ENCODE measurements at places on chromosomes 7 and 10. TPM values are rescaled to one million over a fixed set of nuclear protein-coding genes. Genes with fewer than 3 reads are reported as not detected.

DNA sequence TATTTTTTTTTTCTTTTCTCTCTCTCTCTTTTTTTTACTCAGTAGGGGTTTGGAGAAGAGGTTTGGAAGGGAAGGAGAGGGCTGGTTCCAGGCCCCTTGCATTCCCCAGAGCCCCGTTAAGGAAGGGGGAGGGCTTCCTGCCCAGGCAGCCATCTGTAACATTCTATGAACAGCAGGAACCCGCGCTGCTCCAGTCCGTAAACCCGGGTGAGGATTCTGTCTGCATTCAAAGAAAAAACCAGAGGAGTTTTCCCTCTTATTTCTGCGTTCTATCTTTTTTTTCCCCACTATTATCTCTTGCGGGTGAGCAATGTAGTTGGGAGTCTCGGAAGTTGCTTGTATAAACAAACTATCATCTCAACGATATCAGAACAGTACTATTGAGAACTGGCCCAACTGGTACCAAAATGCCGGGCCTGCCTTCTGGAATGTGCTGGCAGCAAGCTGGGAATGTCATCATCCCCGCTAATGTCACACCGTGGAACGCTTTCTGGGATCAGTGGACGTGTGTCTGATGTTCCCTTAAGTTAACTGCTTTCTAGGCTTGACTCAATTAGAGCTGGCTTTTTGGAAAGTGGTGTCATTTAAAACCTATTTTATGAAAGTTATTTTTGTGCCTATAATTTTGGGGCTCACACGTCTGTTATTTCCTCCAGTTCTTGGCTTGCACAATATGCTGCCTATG is 153.1 kb upstream of the MEOX2 start:
- peak; percentile 46 for DNase-seq

DNA sequence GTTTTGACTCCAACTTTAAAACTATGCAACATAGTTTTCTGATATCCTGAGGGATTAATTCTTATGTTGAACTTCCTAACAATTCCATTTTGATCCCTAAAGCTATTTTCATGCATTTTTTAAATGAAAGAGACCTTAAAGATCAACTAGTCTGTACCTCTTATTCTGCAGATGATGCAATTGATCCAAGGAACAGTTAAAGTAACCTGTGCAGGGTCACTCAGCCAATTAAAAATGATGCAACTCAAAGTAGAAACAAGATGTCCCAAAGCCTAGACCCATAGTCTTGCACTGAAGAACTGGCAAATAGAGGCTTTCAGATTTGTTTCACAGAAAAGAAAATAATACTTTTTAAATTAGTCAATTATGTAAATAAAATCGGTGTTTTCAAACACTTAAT is 86.3 kb downstream of the IMMP2L start:
- no peak for DNase-seq

Gene RPEL1
- total RNA-seq = not detected

- DNase-seq = no peak
These were observed 220.5 kb upstream of the MBL2 start for GRCh38 chr10:52993109-52993508.

DNA sequence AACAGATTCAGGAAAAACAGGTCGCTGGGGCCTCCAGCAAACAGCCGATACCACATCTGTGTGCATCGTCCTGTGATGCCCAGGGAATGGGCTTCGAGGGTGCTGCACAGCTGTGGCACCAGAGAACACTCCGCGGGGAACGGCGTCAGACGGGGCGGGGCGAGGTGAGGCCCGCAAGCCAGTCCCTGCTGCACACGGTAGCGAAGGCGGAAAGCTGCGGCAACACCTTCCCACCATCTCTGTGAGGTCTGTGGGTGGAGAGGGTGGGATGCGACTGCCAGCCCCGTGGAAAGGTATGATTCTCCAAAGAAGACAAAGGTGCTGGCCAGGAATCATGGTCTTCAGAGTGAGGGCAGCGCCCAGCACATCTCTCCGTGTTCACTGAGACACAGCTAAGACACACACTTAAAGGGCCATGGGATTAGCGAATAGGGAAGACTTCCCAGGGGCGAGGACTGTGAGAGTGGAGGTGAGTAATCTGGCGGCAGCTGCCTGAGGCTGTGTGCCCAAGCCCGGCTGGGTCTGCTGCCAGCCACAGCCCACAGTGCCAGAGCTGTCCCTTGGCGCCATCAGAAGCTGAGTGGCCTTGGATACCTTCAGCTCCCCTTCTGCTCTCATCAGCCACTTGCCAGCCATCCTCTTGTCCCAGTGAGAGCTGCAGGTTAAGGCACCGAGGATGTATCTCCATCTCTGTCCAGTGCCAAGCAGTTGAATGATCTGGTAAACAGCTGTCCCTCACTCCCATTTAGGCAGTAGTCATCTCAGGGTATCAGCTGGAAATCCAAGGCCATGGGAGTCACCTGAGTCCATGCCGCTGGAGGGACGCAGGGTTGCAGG is 17.6 kb downstream of the PRKAG2 start:
- no peak for DNase-seq

- DNase-seq = no peak
These were observed 198.4 kb downstream of the TPST1 start for GRCh38 chr7:66403564-66403963.

Gene CLRN3
- total RNA-seq = not detected

DNA sequence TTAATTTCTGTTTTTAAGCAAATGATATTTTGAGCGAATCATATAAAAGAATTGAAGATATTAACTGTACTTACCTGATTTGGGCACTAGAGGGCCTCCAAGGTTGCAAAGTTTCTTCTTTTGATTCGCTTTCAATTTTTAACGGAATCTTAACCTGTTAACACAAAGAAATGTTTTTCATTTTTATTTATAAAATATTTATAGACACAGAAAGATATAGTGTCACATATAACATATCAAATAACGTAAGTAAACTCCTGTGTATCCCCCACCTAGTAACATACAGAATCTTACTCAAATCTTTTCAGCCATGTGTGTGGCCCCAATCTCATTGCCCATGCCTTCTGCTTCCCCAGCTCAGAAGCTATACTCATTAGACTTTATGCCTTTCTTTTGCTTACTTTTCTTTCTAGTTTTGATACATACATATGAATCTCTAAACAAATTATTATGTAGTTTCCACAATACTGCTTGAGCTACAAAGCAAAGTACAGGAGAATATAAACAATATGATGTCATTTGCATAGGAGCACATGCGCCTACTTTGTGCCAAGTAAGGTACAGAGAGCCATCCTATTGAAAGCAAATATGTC is 49.5 kb upstream of the ZPBP start:
- peak; percentile 55 for DNase-seq

DNA sequence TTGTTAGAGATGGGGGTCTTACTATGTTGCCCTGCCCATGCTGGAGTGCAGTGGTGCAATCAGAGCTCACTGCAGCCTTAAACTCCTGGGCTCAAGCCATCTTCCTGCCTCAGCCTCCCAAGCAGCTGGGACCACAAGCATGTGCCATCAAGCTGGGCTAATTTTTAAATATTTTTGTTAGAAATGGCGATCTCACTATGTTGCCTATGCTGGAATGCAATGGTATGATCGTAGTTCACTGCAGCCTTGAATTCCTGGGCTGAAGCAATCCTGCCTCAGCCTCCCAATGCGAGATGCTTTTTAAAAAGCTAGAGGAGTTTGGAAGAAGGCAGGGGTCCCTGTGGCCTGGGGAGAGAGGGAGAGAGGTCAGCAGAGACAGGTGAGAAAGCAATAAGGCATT is 600.1 kb upstream of the AUTS2 start:
- DNase-seq = no peak

- no peak for DNase-seq
These were observed 49.7 kb downstream of the MICALL2 start for GRCh38 chr7:1409555-1409954.

Gene MYH16
- not detected for total RNA-seq

DNA sequence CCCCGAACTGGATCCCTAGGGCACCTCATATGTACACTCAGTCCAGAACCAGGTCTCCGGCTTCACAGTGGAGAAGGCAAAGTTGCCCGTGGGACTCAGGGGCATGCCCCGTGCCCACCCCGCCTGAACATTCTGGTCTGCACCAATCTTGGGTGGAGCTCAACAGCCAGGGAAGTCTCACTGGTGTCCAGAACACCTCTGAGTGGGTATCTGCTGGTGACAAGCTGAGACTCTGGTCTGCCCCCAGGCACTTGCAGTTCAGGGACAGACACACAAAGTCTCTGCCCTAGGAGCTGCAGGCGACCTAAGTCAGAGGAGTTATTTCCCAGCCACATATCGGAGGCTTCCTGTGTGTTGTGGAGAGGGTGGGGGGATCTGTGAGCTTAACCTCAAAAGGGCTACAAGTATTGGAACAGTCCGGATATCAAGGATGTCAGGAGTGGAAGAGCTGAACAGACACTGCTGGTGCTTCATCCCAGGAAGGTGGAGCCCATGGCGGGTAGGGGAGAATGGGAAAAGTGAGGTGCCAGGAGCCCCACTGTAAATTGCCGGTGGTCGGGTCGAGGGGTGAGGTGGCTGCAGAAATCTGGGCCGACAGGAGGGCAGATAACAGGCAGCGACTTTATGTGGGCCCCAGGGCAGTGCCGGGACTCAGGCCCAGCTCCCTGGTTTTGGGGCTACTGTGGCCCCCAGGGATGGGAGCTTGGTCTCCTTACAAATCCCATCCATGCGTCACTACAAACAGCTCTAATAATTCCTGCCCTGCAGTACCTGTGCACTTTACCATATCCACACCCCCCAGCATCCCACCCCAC is 8.6 kb upstream of the TLX1 start:
- no peak for DNase-seq

DNA sequence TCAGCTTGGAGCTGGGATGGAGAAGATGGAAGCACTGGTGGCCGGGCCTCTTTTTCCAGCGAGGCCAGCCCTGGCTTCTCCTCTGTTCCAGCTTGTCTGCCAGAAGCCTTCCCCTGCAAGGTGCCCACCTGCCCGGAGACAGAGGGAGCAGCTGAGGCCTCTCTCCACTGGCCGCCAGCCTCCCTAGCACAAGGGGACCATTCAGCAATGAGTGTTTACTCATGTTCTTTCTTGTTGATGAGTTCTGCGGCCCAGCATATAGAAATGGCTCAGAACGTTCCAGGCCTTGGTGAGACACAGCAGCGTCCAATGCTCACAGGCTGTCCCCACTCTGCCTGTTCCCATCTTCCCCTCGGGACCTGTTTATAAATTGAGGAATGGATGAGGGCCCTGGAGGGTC is 47.3 kb downstream of the CHST3 start:
- no peak for DNase-seq

- peak; percentile 64 for DNase-seq
These were observed 434.3 kb downstream of the MDFIC start for GRCh38 chr7:115356139-115356746.

GRCh38 chr10:104349623-104350126 is 4.0 kb upstream of the CFAP58 start:
- DNase-seq = peak; percentile 71

Gene NUTM2E
- not detected for total RNA-seq

Gene CALML5
- not detected for total RNA-seq

- no peak for DNase-seq
These were observed 29.0 kb downstream of the UPP1 start for GRCh38 chr7:48118041-48118440.

DNA sequence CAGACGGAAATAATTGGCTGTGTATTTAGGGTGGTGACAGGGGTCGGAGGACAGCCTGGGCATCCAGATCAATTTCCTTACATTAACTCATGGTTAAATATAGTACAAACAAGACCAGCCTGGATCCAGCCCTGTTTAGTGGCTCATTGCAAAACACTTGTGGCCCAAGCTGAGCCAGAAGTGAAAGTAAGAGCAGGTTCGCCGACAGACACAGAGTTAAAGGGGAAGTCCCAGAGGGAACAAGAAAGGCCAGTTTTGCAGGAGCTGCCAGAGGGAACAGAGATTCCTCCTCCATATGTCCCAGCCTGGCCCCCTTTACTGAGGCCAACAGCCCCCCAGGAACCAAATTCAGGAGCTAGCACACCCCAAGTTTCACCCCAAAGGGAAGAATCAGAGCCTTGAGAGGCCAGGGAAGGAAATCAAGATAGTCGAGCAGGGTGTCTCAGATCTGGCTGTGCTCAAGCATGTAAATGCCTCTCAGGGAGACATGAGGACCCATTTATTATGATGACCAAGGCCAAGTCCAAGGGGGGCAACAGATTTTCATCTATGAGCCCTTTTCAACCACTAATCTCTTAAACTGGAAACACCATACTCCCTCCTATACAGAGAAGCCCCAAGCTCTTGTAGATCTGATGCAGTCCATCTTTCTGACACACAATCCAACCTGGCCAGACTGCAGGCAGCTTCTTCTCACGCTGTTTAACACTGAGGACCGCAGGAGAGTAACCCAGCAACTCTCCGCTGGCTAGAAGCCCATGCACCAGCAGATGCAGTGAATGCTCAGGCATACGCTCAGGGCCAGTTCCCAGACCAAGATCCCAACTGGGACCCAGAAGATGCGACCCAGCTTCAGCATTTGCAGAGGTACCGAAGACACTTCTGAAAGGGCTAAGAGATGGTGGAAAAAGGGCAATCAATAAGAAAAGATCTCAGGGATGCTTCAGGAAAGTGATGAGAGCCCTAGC is 15.9 kb upstream of the ADCK2 start:
- peak; percentile 79 for DNase-seq

GRCh38 chr10:67079126-67079525 is 153.3 kb downstream of the LRRTM3 start:
- peak; percentile 1 for DNase-seq

GRCh38 chr7:106139265-106140251 is 27.4 kb upstream of the SYPL1 start:
- DNase-seq = peak; percentile 79

- DNase-seq = peak; percentile 72
These were observed 20.4 kb downstream of the KLLN start for GRCh38 chr10:87842776-87843497.

DNA sequence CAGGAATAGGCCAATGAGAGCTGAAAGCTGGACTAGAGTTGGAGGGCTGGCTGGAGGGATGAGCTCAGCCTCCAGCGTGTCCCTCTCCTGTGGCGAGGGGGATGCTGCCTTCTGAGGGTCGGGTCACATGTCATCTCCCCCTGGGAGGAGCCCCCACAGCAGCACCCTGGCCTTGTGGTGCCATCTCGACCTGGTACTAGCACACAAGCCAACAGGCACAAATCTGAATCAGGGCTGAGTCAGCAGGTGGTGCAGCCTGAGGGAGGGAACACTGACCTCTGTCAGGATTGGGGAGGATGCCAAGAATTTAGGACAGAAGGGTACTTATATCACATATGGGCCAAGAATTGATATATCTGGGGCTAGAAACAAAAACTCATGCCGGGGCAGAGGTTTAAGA is 280.4 kb downstream of the CELF2 start:
- peak; percentile 16 for DNase-seq

Gene HMX2
- not detected for total RNA-seq

Data from GM23248 (cell line).